ENCODE measurements at places on chromosomes 11 and 22.

DNA sequence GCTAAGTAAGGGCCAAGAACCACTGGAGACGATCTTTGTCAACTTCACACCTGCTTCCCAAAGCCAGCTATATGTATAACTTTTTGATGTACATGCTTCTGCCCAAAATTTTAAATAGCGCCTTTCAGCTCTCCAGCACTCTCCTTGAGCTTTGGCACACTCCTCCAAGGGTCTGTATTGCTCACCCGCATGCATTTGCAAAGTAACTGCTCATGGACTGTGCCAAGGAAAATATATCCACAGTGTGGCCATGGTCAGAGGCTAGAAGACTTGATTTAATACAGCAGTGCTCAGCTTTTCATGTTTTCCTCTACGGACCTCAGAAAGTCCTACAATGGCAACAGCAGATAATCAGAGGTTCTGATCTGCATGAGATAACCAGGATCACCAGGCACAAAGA, 550.1 kb downstream of the SOX6 start:
- DNase-seq: no peak

DNA sequence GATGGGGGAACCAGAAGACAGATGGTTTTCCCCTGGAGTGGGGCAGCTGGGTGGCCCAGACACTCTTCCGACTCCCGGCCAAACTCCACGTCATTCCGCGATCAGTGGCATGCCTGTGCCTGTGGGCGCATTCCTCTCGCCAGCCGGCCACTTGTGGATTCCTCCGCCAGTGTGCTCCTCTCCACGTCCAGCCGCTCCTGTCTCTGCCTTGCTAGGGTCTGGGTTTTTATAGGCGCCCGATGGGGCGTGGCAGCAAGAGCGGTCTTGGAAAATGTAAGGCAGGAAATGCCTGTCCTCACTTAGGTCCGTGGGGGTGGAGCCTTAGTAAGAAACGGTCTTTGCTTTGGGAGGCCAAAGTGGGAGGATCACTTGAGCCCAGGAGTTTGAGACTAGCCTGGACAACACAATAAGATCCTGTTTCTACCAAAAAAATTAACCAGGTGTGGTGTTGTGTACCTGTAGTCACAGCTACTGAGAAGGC, 81.6 kb upstream of the SEPTIN5 start:
- DNase-seq: no peak

- DNase-seq: peak; percentile 44
Measured at GRCh38 chr11:61777234-61778090, 14.9 kb downstream of the TMEM258 start.

DNA sequence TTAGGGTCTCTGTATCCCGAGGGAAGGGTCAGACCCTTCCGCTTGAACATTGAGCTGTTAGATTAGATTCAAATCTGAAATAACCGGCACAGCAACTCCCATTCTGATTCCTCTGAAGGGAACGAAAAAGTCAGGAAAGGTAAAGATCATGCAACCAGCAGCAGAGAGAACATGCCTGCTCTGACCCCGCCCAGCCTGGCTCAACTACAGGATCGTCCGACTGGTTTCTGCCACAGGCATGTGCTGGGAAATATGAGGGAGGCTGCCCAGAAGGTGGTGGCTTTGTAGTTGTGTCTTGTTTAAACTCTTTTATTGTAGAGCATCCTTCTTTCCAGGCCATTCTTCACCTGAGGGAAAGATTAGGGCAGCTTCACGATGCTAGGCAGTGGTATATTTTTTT, 5.0 kb upstream of the MTNR1B start:
- DNase-seq: no peak

GRCh38 chr11:16986434-16987204, 27.6 kb downstream of the PLEKHA7 start:
- peak; percentile 24 for DNase-seq

DNA sequence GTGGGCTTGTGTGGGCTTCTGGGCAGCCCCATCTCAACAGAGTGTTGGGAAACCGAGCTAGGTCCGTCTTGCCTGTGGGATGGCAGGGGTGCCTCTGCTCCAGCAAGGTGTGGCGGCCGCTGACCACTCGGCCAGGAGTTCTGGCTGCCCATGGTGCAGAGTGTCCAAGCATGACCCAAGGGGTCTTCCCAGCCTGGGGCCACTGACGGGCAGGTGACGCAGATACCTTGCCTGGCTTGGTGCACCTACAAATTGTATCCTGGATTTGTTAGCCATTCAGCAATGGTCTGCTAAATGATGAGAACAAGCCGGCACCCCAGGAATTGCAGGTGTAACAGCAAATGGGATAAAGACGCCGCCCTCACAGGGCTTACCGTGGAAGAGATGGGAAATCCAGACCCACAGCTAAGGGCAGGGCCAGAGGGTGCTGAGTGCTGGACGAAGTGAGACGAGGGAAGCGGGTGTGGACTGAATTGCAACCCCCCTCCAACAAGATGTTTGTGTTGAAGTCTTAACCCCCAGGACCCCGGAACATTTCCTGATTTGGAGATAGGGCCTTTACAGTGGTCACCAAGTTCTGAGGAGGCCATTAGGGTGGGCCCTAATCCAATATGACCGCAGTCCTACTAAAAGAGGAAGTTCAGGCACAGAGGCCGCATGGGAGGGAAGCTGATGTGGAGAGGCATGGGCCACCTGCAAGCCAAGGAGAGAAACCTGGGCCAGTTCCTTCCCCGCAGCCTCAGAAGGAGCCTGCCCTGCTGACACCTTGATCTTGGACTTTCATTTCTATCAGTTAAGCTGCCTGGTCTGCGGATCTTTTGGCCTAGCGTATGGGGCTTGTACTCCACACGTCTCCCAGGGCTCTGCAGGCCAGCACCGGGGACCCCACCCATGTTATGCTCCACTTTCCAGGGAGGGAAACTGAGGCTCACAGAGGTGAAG, 45.2 kb upstream of the LINC01488 start:
- DNase-seq: no peak

DNA sequence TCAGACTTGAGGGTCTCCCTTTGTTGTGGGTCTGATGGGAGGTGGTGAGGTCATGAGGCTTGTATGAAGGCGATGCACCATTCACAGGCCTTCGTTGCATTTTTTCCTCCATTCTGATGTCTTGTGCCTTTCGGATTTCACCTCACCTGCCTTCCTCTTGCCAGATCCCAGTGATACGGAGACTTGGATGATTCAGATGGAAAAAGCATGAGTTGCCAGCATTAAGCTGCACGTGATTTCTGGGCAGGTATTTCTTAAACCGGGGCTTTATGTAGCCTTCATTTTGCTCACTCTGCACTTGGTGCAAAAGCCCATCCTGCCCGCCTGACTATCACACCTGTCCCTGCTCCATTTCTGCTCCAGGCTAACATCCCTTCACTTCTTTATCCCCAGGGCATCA, 216.7 kb downstream of the SNX19 start:
- no peak for DNase-seq

GRCh38 chr11:75543806-75544205, 18.1 kb upstream of the GDPD5 start:
- no peak for DNase-seq

DNA sequence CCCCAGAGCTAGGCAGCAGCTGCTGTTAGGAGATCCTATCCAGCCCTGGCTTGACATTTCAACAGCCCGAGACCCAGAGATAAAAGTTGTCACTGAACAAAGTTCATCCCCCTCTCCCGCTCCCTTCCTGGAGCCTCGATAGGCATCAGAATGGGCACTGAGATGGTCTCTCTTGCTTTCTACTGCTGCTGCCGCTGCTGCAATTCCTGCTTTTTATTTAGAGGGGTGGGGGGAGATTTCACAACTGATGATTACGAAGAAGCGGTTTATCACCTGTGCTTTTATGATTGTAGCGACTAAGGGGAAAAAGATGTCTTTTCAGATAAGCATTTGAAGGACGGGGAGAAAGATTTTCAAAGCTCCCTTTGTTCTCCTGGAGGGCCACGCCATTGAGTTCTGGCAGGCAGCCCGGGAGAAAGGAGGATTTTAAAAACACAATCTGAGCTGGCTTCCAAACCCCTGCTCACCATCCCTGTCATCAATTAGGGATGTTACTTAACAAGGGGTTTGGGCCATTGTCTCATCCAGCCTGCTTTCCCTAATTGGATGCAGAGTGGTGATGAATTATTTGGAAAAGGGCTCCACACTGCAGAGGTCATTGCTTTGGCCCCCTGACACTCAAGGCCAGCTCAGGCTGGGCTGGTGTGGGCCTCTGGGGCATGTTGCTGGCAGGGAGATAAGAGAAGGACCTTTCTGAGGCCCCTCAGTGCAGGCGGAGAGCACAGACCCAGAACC, 344.7 kb downstream of the BUD13 start:
- no peak for DNase-seq

DNA sequence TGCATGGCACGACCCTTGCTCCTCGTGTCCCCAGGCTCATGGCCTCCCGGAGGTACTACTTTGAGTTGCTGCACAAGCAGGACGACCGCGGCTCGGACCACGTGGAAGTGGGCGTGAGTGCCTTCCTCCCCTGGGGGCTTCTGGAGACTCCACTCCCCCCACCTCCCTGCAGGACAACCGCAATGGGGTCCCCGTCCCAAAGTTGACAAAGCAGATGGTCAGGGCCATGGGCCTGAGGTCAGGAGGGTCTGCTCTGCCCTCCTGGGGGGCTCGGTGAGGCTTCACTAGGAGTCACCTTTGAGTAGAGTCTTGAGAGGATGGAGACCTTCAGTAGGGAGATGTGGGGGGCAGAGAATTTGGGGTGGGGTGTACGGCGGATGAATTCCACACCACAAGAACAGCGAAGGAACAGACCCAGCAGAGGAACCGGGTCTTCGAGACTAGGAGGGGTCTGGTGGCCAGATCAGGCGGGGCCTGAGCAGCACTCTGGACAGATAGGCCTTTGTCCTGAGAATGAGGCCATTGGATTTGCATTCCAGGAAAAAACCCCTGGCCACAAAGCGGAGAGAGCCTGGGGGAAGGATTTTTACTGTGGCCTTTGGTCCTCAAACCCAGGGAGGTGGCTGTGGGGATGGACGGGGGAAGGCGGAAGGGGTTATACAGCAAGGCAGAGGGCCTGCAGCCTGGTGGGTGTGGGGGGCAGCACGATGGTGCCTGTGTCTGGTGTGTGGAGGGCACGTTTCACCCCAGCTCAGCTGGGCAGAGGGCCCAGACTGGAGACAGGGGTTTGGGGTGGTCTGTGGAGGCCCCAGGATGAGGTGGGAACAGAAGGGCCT, 4.6 kb downstream of the B4GALNT4 start:
- no peak for DNase-seq

DNA sequence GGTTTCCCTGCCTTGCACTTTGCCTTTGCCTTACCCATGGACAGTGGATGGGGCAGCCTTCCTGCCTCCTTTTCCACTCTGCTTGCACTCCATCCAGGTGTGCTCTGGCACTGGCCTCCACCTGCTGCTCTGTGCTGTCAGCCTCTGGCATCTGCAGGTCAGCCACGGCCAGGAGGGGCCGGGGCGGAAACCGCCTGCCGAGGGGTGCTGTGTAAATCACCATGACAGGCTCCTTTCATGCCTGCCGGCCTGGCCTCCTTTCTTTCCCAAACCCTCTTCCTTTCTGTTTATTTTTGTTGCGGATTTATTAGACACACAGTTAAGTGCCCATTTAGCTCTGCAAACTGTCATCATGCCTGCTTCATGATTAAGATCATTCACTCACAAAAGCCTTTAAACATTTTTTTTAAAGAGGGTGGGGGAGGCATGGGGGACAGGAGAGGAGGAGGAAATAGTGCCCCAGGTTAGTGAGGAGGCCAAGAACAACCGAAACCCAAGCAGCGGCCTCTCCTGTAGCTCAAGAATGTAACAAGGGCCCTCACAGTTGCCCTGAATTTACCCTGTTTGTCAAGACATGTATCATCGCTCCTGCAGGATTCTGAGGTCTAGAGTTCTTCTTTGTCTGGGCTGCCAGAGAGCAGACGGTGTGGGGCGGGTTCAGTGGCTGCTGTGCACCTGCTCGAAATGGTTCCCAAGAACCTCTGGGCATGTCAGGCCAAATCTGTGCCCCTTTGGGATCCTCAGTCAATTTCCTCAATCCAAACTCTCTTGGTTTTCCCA, 83.3 kb downstream of the BARX2 start:
- no peak for DNase-seq

GRCh38 chr11:115161876-115162275, 342.3 kb downstream of the CADM1 start:
- no peak for DNase-seq

- no peak for DNase-seq
Measured at GRCh38 chr11:350723-351255, 18.5 kb upstream of the B4GALNT4 start.

DNA sequence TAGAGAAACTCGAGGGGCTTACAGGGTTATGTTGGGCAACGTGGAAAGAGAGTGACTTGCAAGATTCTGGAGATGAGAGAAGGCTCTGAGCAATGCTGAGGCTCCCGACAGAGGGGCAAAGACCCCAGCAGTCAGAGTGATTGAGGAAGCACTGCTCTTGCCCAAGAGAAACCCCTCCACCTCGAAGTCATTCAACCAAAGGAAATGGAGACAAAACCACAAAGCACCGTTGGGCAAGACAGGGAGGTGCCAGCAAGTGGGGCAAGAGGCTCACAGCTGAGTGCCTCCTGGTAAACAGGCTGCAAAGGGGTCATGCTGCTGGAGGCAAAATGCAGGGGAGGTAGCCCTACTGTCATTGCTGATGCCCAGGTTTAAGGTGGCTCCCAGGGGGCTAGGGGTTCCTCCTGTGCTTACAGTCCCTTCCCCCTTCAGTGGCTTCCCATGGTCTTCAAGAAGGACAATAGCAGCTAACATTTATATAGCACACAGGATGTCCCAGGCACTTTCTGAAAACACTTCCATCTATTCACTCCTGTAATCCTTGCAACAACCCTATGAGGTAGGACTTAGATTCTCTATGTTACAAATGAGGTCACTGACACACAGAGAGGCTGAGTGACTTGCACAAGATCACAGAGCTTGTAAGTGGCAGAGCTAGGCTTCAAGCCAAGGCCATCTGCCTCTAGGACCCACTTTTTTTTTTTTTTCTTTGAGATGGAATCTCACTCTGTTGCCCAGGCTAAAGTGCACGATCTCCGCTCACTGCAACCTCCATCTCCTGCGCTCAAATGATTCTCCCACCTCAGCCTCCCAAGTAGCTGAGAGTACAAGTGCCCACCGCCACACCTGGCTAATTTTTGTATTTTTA, 18.1 kb upstream of the MYH9 start:
- DNase-seq: peak; percentile 28

DNA sequence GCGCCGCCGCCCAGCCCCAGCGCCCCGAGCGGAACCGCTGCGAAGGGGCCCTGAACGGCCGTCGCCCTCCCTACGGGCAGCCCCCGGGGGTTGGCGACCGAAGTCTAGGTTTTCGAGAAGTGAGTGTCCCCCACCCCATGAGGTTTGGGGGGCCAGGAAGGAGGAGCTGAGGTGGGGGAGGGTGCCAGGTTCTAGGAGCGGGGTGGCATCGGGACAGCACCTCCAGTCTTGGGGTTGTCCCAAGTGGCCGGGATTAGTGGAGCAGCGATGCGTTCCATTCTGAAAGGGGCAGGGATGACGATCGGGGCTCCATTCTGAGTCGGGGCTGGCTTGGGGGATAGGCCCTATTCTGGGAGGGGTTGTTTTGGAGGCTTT, 408 bp downstream of the PPP2R5B start:
- DNase-seq: no peak

DNA sequence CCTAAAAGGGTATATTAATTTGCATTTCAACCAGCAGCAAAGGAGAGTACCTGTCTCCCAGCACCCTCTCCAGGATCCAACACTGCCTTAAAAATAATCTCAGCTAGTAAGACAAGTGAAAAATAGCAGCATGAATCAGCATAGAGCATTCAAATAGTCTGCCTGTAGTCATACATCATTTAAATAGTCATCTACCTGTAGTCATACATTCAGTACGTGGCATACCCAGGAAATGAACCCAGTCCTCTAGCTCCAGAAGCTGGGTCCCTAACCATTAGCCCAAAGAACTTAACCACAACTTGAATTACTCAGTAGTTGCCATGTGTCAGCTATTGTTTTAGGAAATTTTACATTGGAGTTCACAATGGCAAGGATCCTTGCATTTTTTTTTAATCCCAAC, 9.3 kb downstream of the TENM4 start:
- no peak for DNase-seq

GRCh38 chr11:62497132-62497801, 49.3 kb downstream of the AHNAK start:
- no peak for DNase-seq

All from stimulated activated CD8-positive, alpha-beta memory T cell treated with anti-CD3 and anti-CD28 coated beads, Interleukin-2, amount 100 ng/mL, for 48 hours (primary cell).